PC-3 (cell line): ENCODE measurements at places on chromosomes 2 and 18. TPM values are rescaled to one million over a fixed set of nuclear protein-coding genes. Genes with fewer than 3 reads are reported as not detected.
A peak's percentile ranks its signal among the peaks of the same experiment; 100 is the strongest.

DNA sequence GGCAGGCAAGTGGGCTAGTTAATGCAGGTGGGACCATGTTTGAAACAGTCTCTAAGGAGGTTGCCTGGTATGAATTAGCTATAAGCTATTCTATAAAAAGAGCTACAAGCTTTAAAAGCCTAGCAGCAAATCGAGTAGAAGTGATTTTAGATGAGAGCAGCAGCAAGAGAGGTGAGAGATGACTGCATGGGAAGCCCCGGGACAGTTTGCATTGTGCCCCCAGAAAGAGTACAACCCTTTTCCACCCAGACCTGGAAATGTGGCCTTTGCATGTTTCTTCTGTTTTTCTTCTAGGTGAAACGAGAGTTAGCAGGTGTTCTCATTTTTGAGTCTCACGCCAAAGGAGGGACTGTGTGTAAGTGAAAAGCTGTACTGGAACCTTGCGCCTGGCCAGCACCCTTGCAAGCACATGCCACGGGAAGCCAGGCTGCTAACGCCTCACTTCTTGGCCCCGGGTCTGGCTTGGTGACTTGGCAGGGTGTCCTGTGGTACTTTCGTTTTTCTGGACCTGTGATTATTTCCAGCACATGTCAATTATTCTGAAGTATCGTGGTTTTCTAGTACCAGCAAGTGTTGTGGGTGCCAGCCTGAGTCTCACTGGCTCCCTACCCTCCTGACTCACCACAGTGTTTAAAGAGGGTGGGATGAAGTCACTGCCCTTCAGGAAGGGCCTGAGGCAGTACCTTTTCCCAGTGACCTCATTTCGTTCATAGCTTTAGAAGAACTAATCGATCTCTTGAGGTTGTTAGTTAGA is 90.3 kb upstream of the MAP3K20 start:
- peaks cover 19% of the 10 kb centered on the region for H3K4me1 ChIP-seq
- DNase-seq = peak; percentile 96
- H3K27ac ChIP-seq = peak overlapping the region; percentile 91
- peak overlapping the region; percentile 58 for H3K4me3 ChIP-seq
- no peaks in the 10 kb centered on the region for H3K36me3 ChIP-seq

DNA sequence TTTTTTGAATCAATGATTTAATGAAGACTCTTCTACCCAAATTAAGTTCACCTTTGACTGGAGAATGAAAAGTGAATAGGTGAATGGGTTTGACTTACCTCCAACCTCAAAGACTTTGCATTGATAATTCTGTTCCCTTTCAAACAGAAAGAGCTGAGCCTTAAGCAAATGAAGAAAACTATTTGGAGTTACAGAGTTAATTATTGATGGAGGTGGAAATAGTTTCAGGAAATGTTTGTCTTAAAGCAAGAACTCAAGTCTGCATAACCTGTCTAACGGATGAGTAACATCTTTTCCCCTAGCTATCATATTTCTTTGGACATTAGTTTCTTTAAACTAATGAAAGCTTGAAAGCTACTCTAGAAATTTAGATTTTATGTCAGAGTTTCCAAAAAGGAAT is 166.5 kb downstream of the CERS6 start:
- no peaks in the 10 kb centered on the region for H3K36me3 ChIP-seq
- H3K4me1 ChIP-seq = peaks cover 13% of the 10 kb centered on the region
- peak overlapping the region; percentile 13; the same call in 1 of the 2 replicates for H3K4me3 ChIP-seq
- DNase-seq = peak; percentile 62

GRCh38 chr2:85681372-85681763 is 12.8 kb upstream of the GNLY start:
- no peaks in the 10 kb centered on the region for H3K36me3 ChIP-seq
- no peak for DNase-seq
- H3K27ac ChIP-seq = no peak overlapping the region
- no peak overlapping the region for H3K4me3 ChIP-seq
- peaks cover 19% of the 10 kb centered on the region for H3K4me1 ChIP-seq
- no peaks in the 10 kb centered on the region for H3K27me3 ChIP-seq

- no peaks in the 10 kb centered on the region for H3K36me3 ChIP-seq
- no peak overlapping the region for H3K27ac ChIP-seq
Observed at GRCh38 chr2:1704631-1705556, 39.4 kb downstream of the PXDN start.

DNA sequence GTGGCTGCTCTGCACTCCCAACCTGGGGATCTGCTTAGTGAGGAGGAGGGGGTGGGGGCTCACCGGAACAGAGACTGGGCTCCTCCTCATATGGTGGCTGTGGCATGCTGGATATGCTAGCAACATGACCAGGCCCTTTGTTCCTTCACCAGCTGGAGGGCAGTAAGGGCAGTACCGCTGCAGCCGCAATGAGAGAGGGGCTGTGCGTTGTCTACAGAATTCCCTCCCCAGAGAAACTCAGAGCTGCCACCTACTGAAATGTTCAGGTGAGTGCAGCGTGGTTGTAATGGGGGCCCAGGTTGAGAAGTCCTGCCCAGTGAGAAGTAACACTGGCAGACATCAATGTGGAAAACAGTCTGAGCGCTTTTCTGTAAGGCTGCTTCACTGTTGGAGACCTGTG is 1211.9 kb upstream of the NXPH2 start:
- H3K4me1 ChIP-seq = no peaks in the 10 kb centered on the region
- H3K27ac ChIP-seq = no peak overlapping the region
- no peak overlapping the region for H3K4me3 ChIP-seq
- no peak for DNase-seq
- H3K36me3 ChIP-seq = no peaks in the 10 kb centered on the region

GRCh38 chr2:3025261-3025660 is 352.4 kb downstream of the EIPR1 start:
- H3K27me3 ChIP-seq = peaks cover 57% of the 10 kb centered on the region
- no peaks in the 10 kb centered on the region for H3K36me3 ChIP-seq
- no peak overlapping the region for H3K27ac ChIP-seq
- no peak for DNase-seq
- no peak overlapping the region for H3K4me3 ChIP-seq

- no peaks in the 10 kb centered on the region for H3K27me3 ChIP-seq
- DNase-seq = peak; percentile 84
- H3K4me3 ChIP-seq = peak within 1 kb of the TSS; percentile 83
- peaks cover 26% of the 10 kb centered on the region for H3K4me1 ChIP-seq
- no peaks in the 10 kb centered on the region for H3K36me3 ChIP-seq
Observed at GRCh38 chr2:178193823-178194599, at the start of gene OSBPL6. TSS of gene OSBPL6 (plus strand) at chr2:178194512. CDS start at chr2:178306185, 111,673 bp downstream.

DNA sequence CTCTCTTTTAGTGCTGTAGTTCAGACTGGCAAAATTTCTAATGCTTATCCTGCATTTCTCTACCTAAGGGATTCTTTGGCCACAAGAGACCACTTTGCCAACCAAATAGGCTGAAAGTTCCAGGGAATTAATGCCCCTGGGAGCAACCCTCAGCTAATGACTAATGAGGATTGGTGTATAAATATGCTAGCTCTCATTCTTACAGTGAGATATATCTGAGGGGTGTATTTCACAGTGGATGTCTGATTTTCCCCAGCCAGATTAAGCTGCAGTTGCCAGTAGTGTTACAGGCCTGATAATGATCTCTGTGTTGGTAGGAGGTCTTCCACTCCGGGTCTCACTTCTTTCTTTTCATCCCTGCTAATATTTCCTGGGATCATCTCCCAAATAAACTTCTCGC is 90.4 kb downstream of the GULP1 start:
- H3K4me1 ChIP-seq = peaks cover 29% of the 10 kb centered on the region
- peak overlapping the region; percentile 74 for H3K27ac ChIP-seq
- DNase-seq = peak; percentile 7
- peaks cover 16% of the 10 kb centered on the region; the same call in 1 of the 2 replicates for H3K36me3 ChIP-seq

GRCh38 chr2:211408483-211408891 is 852.1 kb downstream of the CPS1 start:
- peak; percentile 92 for DNase-seq
- peak overlapping the region; percentile 86 for H3K27ac ChIP-seq
- peak overlapping the region; percentile 28; the same call in 1 of the 2 replicates for H3K4me3 ChIP-seq
- peaks cover 32% of the 10 kb centered on the region for H3K4me1 ChIP-seq

- peak overlapping the region; percentile 73 for H3K27ac ChIP-seq
- peak overlapping the region; percentile 97 for H3K4me3 ChIP-seq
- no peaks in the 10 kb centered on the region for H3K27me3 ChIP-seq
- peaks cover 36% of the 10 kb centered on the region for H3K36me3 ChIP-seq
Observed at GRCh38 chr2:233252227-233252626, 754 bp downstream of the ATG16L1 start.

DNA sequence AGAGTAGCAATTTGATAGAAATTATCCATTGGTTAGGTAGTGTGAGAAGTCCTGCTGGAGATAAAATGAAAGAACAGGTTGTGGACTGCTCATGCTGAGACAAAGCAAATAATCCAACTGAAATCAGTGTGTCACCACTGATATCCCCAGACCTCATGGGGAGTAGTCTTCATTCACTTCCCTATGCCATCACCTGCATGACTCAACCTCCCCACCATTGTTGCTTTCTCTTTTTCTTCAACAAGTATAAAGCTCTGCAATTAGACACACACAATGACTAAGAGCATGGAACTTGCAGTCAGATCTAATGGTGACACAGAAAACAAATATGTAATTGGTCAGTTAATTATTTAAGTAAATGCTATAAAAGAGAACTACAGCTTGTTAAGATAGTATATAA is 475.3 kb downstream of the RIT2 start:
- DNase-seq = no peak
- H3K4me3 ChIP-seq = no peak overlapping the region
- H3K27me3 ChIP-seq = no peaks in the 10 kb centered on the region
- H3K27ac ChIP-seq = no peak overlapping the region
- no peaks in the 10 kb centered on the region for H3K4me1 ChIP-seq

- peaks cover 6% of the 10 kb centered on the region; the same call in 1 of the 2 replicates for H3K36me3 ChIP-seq
- H3K27me3 ChIP-seq = no peaks in the 10 kb centered on the region
- no peak overlapping the region for H3K27ac ChIP-seq
Observed at GRCh38 chr2:105262651-105263091, 21.1 kb downstream of the GPR45 start.

- H3K36me3 ChIP-seq = no peaks in the 10 kb centered on the region
- DNase-seq = no peak
- H3K4me1 ChIP-seq = no peaks in the 10 kb centered on the region
- H3K27me3 ChIP-seq = no peaks in the 10 kb centered on the region
- H3K4me3 ChIP-seq = no peak overlapping the region
- no peak overlapping the region for H3K27ac ChIP-seq
Observed at GRCh38 chr2:179072527-179072926, 22.6 kb upstream of the CCDC141 start.

DNA sequence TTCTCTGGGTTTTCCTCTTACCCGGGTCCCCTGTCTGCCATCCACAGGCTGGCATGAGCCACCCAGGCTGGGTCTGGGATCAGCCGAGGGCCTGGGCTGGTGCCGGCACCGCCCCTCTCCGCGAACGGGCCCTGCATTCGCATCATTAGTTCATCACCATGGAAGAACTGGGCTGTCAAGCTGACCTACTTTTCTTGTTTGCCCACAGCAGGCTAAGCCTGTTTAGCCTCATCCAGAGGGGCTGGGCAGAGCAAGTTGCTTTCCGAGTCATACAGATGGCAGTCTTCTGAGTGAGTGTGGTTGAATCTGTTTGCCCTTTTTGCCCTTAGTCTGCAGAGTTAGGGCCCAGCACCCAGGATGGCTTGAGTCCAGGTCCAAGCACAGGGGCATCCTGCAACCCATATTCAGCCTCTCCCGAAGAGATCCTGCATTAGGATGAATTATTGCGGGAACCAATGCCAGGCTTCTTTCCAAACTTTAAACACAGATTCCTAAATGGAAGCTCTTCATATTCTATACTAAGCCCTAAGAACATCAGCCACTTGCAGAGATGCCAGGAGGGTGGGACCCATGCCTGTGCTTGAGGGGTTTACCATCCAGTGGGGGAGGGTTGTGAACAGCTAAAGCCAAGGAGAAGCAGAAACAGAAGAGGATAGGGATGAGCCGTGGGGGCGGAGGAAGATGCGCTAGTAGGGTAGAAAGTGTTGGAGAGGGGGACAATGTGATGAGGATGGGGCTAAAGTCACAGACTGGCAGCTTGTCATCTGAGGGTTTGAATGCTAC is 68.0 kb downstream of the NPAS2 start:
- H3K4me3 ChIP-seq = no peak overlapping the region
- H3K4me1 ChIP-seq = peaks cover 61% of the 10 kb centered on the region
- H3K27me3 ChIP-seq = no peaks in the 10 kb centered on the region
- DNase-seq = peak; percentile 84

GRCh38 chr2:239736358-239737143 is 288.6 kb downstream of the NDUFA10 start:
- H3K4me3 ChIP-seq = no peak overlapping the region
- no peak for DNase-seq
- H3K27ac ChIP-seq = no peak overlapping the region
- H3K4me1 ChIP-seq = no peaks in the 10 kb centered on the region

DNA sequence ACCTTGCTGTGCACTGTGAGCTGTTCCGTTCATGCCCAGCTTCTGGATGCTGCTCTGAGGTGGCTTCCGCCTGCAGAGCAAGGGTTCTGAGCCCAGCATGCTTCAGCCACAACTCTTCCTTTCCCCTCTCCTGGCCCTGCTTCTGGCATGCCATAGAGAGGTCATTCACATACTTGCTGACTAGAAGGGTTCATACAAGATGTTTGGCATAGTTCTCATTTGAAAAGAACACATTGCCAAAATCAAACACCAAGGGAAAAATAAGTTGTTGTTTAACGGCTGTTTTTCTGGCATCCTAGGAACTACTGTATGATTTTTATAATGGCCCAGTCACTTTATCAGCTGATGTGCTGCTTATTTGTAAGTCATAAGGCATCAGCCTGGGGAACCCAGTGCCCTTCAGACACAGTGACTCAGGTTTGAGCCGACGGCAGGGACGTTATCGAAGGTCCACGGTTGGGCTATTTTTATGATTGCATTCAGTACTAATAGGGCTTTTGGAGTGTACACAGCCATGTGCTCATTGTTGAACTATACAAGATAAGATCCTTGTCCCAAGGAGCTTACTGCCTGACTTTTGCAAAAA is 53.9 kb upstream of the CTAGE1 start:
- peak overlapping the region; percentile 98 for H3K27ac ChIP-seq
- peaks cover 4% of the 10 kb centered on the region; the same call in 1 of the 2 replicates for H3K36me3 ChIP-seq
- DNase-seq = peak; percentile 39

The STARD7 gene
- total RNA-seq = 164 and 169 TPM in 2 replicates

The DAPL1 gene
- not detected in 2 replicates for total RNA-seq

The MC2R gene
- total RNA-seq = not detected in 2 replicates

The GPR155 gene
- 0.69 and 1.3 TPM in 2 replicates for total RNA-seq

The PDE11A gene
- total RNA-seq = 0.15 and 0.23 TPM in 2 replicates

The AGPS gene
- 147 and 229 TPM in 2 replicates for total RNA-seq

The BCS1L gene
- 41.3 and 48.5 TPM in 2 replicates for total RNA-seq

The POTEJ gene
- total RNA-seq = not detected in 2 replicates

The ECEL1 gene
- total RNA-seq = not detected in 2 replicates

The ABHD1 gene
- total RNA-seq = 0.36 TPM in 1 of 2 replicates, not detected in the other
